Sigmoid colon (tissue), 7 donors: ENCODE measurements at places on chromosomes 2 and 18.

- no peak for DNase-seq
Measured at GRCh38 chr2:13996527-13996926, 636.0 kb upstream of the LRATD1 start.

- DNase-seq, result no peak
Measured at GRCh38 chr2:206000776-206001175, 85.2 kb downstream of the INO80D start.

GRCh38 chr2:73938718-73939352 lies 12.2 kb downstream of the DGUOK start:
- DNase-seq, result no peak

DNA sequence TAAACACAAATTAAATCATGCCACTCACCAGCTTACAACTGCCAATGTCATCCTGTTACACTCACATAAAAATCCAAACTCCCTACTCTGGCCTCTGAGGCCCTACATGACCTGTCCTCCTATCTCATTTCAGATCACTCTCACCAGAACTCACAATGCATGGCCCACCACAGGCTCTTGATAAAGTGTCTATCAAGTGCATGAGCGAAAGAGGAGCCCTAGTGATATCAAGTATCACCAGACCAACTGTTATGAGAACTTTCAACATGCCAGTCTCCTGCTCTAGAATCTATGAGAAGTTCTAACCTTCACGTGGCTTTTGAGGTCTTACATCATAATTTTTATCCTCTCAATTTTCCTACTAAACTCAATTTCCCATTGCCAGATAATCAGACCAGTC lies 76.4 kb upstream of the CD226 start:
- no peak for DNase-seq

- DNase-seq, result no peak
Measured at GRCh38 chr2:54855434-54855833, 132.0 kb downstream of the EML6 start.
